Astrocyte of the cerebellum (primary cell): ENCODE measurements at places on chromosomes 7 and 10.

- DNase-seq = no peak
Observed at GRCh38 chr7:101677797-101678479, 48.8 kb upstream of the MYL10 start.

GRCh38 chr10:15378569-15378968 lies 7.5 kb upstream of the FAM171A1 start:
- DNase-seq = no peak

GRCh38 chr7:1593091-1593866 lies 23.4 kb upstream of the PSMG3 start:
- DNase-seq = no peak

DNA sequence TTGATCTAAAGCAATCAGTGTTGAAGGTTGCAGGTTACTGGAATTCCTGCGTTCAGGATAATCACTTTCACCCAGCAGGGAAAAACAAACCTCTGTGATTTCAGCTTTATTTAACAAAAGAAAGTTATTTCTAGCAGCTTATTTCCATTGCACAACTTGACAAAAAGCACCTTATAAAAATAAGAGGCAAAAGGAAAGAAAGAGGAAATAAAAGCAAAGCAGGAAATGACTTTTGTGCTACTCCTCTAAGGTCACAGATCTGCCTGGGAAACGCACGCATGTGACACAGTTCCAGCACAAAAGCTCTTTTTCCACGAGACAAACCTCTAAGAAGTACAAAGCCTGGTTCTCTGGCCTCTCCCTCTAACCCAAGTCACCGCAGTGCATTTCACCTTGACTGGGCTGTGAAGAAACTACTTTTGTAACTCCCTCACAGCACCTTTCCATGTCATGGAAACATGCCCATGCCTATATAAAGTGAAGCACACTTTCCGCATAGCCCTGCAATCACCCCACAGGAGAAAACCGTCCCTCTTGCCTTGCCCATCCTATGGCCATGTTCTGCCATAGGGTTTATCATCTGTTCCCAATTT lies 870 bp downstream of the ANK3 start:
- no peak for DNase-seq

DNA sequence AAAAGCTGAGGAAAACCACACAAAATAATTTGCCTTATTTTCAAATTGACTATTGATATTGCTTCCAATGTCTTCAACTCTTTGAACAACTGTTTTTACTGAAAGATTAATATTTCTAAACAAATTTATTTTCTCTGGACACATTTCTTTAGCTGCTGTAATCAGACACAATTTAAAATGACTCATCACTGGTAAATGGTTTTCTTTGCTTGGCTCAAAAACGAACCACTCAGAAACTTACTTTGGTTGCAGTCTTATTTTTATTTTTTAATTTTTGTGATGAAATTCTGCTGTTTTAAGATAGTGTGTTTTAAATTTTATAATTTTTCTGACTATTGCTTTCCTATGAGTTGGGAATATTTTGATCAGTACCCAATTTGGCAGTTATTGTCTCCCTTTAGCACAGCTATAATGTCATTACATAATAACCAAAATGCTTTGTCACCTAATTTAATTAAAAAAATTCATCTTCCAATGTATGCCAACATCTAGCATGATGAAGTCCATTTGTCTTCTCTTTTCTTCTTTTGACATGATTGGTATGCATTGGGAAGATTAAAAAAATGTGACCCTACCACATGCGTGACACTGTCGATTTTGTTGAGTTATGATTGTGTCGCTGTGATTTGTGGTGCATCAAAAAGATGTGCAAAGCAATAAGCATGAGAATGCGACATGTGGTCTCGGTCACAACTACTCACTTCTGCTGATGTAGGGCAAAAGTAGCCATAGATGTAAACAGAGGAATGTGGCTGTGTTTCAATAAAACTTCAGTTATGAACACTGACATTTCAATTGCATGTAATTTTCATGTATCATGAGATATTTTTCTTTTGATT lies 222.3 kb downstream of the SUGCT start:
- no peak for DNase-seq

GRCh38 chr10:107442035-107442505 lies 277.6 kb upstream of the SORCS1 start:
- peak; percentile 19 for DNase-seq

- DNase-seq = peak; percentile 55
Observed at GRCh38 chr7:85041605-85042216, 145.1 kb downstream of the SEMA3D start.

DNA sequence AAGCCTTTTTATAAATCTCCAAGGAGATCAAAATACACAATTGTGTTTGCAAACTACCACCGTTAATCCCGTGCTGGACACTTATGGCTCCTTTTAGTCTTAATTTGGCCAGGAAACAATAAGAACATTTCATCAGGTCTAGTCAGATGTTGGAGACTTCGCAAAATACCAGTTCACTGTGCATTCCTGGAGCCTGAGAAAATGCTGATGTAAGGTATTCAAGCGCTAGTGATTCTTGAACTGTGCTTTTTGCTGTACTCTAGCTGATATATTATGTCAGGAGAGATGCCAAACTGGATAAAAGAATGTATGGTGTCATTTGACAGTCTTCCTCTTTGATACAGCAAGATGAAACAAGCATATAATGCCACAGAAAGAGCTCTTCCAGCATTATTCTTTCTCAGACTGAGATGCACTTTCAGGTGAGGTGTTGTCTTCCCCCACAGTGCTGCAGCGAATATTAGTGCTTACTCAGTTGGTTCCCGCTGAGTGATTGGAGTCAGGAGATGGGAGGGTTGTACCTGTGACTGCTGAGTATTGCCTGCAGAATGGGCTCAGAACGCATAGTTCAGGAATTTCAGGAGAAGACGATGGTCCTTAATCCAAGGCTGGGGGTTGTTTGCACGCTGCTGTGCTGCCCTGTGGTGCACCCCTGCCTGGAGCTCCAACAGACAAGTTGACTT lies 59.2 kb downstream of the OGDH start:
- DNase-seq = peak; percentile 86

GRCh38 chr10:122112625-122113160 lies 123.7 kb downstream of the TACC2 start:
- peak; percentile 70 for DNase-seq

DNA sequence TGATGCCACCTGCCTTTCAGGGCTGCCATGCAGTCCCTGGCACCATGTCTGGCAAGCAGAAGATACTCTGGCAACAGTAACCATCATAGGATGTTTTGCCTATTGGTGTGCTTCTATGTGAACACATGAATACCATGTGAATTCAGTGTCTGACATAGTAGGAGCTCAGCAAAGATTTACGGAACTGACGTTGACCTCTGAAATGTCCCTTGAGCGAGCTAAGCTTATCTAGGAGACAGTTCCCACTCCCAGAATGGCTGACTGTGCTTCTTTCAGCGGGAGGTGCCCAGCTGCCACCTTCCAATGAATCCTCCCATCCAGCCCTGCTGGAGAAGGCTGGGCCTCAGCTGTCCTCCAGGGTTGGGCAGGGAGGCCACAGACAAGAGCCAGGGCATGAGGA lies 71.2 kb upstream of the LRRC18 start:
- DNase-seq = no peak
